ENCODE measurements at places on chromosomes 5 and 9.

- no peak for DNase-seq
Measured at GRCh38 chr9:20640331-20641187, 18.3 kb upstream of the MLLT3 start.

GRCh38 chr5:149632311-149633251 lies 51.3 kb downstream of the ARHGEF37 start:
- DNase-seq: no peak

DNA sequence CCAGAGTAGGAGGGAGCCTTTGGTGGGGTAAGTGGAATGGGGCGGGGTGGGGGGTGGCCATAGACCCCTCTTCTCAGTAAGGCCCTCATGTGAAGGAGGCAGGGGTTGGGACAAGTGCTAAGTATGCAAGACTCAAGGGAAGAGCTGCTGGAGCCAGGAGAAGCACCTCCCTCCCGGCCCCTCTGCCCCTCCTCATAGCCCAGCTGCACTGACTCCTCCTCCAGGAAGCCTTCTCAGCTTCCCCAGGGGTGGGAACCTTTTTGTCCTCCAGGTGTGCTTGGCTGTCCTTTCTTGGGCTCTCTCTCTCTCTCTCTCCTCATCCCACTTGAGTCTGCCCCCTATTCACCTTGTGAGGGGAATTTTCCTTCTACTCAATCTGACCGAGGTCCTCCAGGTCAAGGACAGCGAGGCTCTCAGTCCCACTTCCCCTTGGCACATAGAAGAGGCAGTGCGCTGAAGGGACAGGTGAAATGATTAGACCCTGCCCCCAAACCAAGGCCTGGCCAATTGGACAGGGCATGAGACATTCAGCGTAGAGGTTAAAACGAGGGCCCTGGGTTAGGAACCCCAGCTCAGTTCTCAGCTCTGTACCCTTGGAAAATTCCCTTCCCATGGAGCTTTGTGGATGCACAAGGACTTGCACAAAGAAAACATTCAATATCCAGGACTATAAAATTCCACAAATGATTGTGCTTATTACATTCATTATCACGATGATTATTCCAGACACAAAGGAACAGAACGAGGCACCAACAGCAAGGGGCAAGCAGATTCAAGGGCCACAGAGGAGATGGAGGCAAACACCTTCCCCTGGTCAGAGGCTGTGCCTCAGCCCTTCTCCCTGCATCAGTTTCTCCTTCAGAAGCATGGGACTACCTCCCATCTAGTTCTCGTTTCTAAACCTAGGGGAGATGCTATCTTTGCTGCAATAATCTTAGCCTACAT lies 45.6 kb upstream of the IL17B start:
- DNase-seq: no peak

DNA sequence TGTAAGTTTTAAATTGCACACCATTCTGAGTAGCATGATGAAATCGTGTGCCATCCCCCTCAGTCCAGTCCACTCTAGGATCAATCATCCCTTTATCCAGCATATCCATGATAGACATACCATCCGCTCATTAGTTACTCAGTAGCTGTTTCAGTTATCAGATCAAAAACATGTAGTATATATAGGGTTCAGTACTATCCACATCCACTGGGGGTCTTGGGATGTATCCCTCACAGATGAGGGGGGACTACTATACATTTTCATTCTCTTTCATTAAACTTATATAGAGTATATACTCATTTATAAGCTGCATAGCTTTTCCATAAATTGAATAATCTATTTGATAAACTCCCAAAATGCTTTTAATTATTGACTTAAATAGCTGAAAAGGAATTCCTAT lies 67.6 kb downstream of the MEIKIN start:
- no peak for DNase-seq
